ENCODE measurements at places on chromosomes 3 and 15.

DNA sequence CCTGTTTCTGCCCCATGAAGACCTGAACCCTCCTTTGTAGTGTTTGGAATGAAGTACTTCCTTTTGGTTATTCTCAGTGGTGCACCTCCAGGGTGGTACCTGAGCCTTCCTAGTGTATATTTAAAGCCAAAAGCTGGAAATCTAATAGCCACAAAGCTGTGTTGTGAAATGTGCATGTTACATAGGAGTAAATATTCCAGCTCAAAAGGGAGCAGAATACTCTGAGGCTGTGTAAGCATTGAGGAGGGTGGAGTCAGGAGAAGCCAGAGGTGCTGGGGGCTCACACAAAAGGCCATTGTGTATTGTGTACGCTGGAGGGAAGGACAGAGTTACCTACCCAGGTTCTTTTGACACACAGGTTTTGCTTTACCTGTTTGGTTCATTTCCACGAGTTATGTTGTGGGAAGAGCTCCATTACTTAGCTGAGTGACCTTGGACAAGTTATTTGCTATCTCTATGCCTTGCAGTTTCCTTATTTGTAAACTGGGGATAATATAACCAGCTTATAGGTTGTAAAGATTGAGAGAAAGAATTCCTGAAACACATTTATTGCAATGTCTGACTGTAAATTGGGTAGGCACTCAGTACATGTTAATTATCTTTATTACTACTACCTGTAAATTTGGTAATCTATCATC, 24.7 kb downstream of the GPR171 start:
- DNase-seq: no peak

DNA sequence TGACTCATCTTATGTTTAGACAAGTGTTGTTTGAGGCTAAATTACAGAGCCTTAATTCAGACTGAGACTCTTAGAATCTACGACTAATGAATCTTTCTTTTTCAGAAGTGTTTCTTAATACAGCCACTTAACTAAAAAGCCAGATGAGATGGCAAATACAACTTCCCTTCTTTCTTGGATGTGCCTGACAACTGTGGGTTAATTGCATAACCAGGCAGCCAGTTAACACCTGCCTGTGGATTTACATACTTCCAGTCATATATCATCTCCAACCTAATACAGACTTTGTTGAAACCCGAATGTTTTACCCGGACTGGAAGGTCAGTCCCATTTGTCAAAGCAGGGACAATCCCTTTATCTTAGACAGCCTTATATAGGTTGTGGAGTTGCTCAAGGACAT, 297.6 kb downstream of the VPS13C start:
- DNase-seq: no peak

GRCh38 chr3:140035871-140036270, 100.9 kb downstream of the CLSTN2 start:
- DNase-seq: no peak

DNA sequence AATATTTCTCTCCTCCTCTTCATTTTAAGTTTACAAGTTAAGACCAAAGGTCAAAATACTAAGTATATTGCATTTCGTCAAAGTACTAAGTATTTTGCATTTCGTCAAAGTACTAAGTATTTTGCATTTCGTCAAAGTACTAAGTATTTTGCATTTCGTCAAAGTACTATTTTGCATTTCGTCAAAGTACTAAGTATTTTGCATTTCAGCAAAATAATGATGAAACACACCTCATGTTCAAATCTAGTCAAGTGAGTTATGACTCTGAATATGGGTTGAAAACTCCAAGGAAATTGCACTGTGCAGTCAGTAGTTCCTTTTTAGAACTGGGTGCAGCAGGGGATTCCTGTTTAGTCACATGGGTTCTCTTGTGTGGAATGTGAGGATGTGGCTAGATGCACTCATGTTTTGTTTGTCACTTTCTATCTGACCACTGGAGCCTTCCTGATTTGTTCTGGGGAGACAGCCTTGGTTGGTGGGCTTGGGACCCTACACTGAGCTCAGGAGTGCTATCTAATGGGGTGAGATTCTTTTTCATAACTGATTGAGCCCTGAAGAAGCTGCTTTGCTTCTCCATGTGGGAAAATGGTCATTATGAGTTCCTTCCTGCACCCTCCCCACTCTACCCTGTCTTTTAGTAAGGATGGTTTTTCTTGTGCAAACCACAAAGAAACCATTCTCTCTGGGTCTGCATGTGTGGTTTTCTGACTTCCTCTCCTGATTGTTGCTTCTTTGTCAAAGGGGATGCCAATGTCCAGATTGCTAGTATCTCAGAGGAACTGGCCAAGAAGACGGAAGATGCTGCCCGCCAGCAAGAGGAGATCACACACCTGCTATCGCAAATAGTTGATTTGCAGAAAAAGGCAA, 73.4 kb downstream of the CCK start:
- DNase-seq: no peak

- DNase-seq: no peak
Measured at GRCh38 chr3:175278680-175279079, 419.5 kb downstream of the NAALADL2 start.

DNA sequence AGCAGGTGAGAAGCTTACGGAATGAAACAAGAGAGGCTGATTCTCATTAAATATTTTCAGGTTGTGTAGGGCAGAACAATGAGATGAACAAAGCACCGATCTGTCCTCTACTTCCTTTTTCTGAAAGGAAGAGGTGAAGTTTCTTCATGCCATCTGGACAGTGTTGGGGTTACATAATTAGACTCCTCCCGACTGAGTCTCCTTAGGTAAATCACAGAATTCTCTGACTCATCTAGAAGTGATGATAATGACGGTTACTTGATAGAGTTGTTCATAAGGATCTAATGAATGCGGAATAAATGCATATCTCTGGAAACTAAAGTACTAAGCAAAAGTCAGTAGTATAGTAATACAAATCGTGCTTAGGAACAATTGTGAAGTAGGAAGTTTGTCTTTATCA, 21.2 kb downstream of the CRTC3 start:
- DNase-seq: no peak

DNA sequence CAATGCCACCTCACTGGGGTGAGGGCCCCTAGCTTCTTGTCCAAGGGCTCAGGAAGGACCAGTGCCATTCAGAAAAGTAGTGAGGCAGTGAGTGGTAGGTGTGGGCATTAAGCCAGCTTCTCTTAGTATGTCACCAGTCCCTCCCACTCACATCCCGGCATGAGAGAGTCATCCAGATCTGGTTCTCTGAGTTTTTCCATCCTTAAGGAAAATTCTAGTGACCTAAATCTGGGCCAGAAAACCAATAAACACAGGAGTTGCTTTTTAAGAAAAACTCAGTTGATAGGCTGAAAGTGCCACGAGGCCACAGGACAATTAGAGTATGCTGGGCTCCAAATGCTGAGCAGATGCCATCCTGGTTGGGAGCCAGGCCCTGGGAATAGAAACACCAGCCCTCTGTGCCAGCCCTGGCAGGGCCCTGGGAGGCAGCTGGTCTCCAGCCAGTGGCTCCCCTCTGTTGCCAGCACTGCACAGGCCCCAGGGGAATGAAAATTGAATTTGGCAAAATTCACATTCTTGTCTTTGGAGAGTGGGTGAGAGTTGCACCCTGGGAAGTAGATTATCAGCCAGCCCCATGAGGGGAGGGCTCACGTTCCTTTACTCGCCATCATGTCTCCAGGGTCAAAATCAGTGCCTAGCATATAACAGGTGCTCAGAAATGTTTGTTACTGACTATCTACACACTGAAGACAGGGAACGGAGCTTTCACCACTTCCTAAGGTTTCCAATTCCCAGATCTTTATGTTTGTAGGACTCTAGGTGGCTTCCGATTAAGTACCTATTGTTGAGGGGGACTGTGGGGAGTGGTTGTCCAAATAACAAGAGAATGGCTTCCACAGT, 52.8 kb downstream of the FAM43A start:
- DNase-seq: no peak

GRCh38 chr3:23199649-23200048, 3.5 kb upstream of the UBE2E2 start:
- no peak for DNase-seq

DNA sequence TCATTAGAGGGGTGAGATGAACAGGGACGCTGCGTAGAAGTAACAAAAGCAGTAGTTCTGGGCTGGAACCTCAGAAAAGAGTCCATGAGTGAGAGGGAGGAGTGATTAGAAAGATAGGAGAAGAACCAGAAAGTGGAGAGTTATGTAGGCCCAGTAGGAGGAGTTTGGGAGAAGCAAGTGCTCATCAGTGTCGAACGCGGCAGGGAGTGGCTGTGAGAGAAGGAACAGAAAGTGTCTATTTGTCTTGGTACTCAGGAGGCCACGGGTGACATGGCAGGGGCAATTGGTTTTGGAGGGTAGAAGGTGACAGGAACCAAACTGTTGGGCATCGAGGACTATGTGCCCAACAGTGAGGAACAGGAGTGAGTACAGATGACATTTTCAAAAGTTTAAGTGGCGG, 1.3 kb upstream of the INSYN1 start:
- DNase-seq: no peak

- no peak for DNase-seq
Measured at GRCh38 chr3:15309662-15310335, 22.6 kb downstream of the SH3BP5 start.

DNA sequence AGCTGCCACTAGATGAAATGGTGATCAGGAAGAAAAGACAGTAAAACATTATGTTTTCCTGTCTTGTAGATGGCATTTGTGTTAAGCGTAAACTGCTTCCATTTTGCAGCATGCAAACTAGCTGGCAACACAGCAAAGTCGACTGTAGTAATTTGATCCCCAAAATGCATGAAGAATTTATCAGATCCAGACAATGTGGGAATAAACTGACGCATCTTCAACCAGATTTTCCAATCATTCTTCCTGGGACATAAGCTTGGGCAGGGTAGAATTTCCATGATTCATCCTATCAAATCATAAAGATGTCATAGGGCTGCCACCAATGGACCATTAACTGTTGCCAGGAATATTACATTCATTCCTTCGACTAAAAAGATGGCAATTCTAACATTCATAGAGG, 260.3 kb downstream of the ERC2 start:
- DNase-seq: no peak

DNA sequence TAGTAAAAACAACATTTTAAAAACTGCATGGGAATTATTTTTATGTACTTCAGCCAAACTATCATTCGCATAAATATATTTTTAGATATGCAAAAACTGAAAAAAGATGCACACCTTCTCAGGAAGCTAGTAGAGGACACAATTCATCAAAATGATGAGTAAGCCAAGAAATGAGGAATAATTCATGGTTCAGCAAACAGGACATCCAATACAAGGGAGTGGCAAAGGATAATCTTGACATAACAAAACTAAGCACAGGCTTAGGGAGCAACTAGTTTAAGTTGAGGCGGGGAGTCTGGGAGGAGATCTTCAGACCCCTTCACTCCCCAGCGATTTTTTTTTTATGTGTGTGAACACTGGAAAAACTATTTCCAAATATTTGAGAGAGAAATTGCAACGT, 93.7 kb downstream of the ZNF280D start:
- DNase-seq: no peak

DNA sequence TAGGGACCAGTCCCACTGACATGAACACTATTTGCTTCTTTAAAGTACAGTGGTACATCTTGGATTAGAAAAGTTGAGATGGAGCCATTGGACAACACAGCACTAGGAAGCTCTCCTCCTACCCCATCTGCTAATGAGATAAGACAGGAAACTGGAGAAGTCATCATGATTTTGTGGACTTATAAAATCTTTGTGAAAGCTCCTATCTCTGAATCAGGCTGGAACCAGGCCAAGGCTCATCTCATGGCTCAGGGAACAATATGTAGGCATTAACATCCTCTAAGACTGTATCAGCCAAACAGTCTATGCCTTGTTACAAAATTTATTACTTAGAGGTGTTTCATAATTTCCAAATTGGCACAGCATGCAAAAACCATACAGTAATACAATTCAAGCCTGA, 84.1 kb downstream of the BOC start:
- DNase-seq: no peak

GRCh38 chr3:24201301-24201700, 256.2 kb downstream of the NR1D2 start:
- DNase-seq: no peak

GRCh38 chr15:90690585-90690984, 26.6 kb upstream of the BLM start:
- DNase-seq: no peak

GRCh38 chr3:86948822-86949221, 42.1 kb downstream of the VGLL3 start:
- no peak for DNase-seq

- no peak for DNase-seq
Measured at GRCh38 chr3:25483456-25483855, 55.4 kb downstream of the RARB start.

DNA sequence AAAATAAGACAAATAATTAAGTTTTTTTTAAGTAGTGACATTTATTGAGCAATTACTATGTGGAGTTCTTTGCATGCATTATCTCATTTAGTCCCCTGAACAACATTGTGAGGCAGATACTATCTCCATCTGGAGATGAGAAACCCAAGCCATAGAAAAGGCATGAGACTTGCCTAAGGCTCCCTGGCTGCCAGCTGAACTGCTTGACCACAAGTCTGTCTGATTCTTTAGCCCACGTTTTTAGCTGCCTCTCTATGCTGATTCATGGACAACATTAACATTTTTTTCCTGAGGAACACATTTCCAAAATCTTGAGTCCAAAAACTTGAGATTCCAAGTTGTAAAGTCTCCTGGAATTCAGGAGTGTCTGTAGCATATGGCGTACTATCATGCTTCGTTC, 263.6 kb upstream of the GOLGA6L4 start:
- DNase-seq: no peak

DNA sequence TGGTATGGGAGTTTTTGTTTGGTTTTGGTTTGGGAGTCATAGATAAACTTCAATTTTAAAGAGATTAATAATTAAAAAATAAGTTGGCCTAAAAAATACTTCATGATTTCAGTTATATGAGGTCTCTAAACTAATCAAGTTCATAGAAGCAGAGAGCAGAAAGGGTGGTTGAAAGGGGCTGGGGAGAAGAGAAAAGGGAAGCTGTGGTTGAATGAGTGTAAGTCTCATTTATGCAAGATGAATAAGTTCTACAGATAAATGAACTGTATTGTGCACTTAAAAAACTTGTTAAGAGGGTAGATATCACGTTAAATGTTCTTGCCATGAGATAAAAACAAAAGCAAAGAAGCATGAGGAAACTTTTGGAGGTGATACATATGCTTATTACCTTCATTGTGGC, 188.7 kb downstream of the NSUN3 start:
- DNase-seq: no peak

- DNase-seq: no peak
Measured at GRCh38 chr3:186315581-186316354, 46.3 kb downstream of the DGKG start.

DNA sequence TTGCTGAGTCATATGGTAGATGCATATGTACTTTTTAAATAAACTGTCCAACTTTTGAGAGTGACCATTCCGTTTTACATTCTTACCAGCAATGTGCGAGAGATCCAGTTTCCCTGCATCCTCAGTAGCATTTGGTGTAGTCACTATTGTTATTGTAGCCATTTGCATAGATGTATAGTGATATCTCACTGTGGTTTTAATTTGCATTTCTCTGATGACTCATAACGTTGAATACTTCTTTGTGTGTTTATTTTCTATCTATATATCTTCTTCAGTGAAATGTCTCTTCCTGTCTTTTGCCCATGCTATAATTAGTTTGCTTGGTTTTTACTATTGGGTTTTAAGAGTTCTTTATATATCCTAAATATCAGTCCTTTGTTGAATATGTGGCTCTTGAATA, 255.7 kb upstream of the GRM7 start:
- no peak for DNase-seq
